ENCODE measurements at places on chromosomes 4 and X.

DNA sequence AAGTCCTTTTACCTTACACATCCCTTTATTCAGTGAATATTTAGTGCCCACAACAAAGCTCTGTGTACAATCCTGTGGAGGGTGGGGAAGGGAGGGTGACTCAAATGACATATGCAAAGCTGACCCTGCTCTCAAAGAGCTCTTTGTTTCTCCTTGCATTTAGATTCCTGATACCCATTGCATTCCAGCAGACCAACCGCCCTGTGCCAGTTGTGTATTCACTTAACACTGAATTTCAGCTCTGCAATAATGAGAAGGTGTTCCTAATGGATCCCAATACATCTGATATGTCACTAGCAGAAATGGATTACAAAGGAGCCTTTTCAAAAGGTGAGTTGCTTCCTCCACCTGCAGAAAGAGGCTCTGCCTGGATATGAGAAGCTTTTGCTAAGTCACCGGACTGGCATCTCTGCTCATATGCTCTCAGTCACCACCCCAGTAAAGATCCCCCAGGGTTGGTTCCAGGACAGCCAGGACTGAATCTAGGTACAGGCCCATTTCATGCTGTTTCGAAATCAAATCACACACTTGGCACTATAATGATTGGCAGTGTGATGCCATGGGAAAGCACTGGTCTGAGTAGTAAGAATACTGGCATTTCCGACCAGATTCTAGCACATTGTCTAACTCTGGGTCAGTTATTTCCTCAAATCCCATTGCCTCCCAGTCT is 17.1 kb upstream of the ANXA3 start:
- no peak for DNase-seq

- no peak for DNase-seq
Measured at GRCh38 chr4:55021214-55021613, 104.2 kb downstream of the KDR start.

DNA sequence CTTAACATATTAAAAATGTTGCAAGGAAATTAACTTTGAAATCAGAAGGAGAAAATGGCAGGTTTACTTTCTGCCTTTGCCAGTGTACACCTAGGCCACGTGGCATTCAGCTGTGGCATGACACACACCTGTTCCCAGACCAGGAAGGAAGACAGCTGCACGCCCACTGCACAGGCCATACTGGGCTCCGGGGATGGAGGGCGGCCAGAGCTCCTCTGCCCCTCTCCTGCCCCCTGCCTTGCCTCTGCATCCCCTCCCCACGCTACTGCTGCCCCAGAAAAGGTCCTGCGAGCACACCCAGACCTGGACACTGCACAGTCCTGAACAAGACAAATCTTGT is 68.4 kb downstream of the GATB start:
- DNase-seq = no peak

GRCh38 chr4:10084651-10085358 is 31.8 kb downstream of the WDR1 start:
- no peak for DNase-seq

DNA sequence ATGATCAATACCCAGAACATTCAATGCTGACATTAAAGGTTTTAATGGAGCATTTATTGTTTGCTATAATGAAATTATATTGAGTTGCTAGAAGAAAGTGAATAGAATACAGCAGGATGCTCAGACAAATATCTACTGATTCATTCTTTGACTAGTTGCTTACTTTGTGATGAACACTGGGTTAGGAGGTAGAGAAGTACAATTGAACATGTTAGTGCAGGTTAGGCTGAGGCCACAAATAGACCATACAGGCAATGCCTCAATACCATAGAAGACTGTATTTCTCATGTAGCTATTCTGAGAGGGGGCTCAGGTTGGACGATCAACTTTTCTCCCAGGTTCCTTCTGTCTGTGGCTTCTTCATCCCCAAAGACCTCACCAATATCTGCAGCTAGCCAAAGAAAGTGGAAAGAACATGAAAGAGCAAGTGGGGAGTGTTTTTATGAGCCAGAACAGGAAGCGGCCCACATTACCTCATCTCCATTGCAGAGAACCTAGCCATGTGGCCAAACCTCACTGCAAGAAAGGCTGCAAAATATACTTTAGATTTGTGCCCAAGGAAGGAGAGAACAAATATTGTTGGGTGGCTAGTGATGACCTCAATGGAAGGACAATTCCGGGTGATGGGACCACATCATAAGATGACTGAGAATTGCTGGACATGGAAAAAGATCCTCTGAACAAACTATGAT is 180.3 kb upstream of the GATB start:
- DNase-seq = no peak

Measured in non-pigmented ciliary epithelial cell (primary cell).